Fibroblast of skin of right quadriceps (primary cell): ENCODE measurements at places on chromosomes 1 and 21.

DNA sequence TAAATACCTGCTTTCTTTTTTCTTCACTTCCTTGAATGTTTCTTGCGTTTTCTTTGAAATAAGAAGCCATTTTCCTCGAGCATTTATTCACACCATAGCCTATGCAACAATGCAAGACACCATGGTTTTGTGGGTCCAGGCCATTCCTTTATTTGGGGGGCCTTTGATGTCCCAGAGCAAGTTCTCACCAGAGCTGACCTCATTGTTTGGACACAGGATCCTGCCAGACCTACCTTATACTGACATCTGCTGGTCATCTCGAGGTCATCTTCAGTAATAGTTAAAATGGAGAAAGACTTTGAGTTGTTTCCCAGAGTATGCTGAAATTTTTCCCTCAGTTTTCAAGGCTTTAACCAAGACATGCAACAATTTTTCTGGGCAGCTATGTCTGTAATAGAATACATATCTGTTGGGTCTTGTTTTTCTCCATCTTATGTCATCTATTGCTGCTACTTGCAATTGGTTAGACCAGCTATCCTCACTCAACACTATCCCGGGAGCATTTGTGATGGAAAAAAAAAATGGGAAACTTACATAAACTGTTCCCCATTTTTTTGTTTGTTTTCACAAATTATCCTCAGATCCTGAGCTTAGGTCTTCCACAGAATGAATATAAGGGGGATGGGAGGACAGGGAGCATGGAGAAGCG, 34.0 kb upstream of the BACE2 start:
- peak; percentile 36 for DNase-seq

GRCh38 chr1:232459087-232459486, 170.8 kb downstream of the SIPA1L2 start:
- no peak for DNase-seq

DNA sequence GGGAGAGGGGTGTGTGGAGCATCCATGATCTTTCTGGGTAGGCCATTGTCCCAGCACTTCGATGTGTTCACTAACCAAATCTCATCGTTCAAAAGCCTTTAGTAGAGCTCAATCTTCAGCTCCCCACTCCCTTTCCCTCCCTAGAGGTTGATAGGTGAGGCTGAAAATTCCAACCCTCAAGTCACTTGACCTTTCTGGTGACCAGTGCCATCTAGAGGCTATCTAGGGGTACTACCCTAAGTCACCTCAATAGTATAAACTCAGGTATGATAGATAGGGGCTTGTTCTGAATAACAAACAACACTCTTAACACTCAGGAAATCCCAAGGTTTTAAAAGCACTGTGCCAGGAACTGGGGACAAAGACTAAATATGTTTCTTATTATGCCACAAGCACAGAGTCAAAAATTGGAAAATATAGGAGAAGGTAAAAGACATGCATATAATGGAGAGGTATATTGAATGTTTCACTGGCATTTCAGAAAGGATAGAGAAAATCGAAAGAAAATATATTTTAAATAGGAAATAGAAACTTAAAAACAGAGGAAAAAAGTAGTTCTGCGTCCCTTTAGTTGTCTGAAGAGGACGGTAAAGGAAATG, 42.9 kb upstream of the CD53 start:
- peak; percentile 2 for DNase-seq

GRCh38 chr1:234554218-234554697, 55.7 kb downstream of the IRF2BP2 start:
- DNase-seq, result peak; percentile 17

GRCh38 chr1:54052431-54052933, 522 bp downstream of the TMEM59 start:
- peak; percentile 57 for DNase-seq

DNA sequence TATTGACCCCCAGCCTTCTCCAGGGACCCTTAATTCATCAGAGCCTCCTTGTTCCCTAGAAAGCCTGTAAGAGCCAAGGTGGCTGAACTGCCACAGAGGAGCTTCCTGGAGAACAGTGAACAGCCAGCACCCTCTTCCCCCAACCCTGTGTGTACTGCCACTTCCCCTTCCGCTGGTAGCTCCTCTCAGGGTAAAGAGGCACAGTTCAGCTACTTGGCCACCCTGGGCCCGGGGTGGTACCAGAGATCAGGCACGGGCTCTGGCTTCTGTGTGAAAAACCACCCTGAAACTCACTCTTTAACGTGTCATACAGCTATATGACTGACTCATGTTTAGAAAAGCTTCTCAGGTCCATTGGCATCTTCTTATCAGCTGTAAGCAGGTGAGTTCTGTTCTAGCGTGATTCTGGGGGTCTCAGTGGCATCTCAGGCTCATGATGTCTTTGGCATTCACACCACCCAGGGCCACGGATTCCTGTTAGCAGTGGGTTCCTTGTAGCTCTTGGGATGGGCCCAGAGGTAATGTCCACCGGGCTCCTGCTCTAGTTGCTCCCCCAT, 22.4 kb downstream of the ARMH1 start:
- no peak for DNase-seq

DNA sequence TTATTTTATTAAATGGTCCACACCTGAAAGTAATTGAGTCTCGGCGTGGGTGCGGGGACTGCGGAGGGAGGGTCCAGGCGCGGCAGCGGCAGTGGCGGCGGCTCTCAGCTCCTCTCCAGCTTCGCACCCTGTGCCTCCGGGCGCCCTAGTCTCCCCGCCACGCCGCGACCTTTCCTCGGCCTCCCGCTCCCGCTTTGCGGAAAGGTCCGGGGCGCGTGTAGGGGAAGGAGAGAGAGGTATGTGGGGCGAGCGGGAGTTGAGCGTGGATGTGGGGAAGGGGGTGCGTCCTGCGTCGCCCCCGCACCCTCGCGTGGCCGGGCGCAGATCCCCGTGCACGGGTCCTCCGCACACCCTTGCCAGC, 13.4 kb upstream of the ALX3 start:
- DNase-seq, result no peak

DNA sequence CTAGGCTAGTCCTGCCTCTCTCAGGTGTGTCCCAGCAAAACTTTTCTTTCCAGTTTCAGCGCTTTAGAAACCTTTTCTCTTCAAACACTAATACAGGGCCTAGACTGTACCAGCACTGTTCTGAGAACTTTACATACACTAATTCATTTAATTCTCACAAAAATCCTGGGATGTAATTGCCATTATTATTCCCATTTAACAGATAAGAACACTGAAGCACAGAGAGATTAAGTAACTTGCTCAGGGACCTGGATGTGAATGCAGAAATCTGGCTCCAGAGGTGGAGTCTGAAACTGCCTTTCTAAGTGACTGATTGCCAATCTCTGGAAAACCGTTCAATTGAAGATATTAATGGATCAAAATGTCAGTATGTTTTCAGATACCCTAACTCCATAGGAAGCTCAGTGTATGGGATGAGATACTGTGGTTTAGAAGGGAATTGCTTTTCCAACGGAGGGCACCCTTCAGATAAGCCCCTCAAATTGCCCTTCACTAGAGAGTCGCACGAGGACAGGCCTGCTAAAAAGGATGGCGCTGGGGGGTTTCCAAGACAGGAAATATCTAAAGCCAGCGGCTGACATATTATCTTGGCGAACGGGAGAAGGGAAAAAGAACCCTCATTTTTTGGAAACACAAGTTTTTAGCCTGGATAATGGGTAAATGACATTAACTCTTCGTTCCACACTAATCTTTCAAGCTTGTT, 698 bp upstream of the UCK2 start:
- no peak for DNase-seq

DNA sequence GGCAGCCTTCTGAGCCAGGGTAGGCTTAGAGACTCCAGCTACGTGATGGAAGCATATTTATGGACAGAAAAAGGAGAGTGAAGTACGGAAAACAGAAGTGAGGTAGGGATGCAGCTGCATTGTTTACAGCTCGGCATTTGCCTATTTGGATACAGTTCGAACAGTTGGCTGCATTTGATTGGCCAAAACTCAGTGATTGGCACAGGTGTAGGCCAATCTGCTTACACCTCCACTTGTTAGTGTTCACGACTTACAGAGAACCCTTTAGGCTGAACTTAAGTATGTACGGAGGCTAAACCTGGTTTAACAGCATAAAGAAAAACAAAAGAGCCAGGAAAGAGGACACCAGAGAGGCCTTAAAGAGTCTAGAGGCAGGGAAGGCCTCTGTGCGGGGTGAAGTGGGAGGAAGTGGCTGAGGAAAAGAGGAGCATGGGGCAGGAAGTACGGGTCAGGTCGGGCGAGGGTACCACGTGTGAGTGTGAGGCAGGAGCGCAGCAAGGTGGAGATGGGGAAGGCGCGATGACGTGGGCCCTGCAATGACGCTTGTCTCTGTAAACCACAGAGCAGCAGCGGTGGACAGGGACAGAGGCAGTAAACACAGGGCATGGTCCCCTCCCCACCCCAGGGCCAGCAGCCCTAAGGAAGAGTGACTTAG, 32.0 kb downstream of the RSPH1 start:
- peak; percentile 53 for DNase-seq

DNA sequence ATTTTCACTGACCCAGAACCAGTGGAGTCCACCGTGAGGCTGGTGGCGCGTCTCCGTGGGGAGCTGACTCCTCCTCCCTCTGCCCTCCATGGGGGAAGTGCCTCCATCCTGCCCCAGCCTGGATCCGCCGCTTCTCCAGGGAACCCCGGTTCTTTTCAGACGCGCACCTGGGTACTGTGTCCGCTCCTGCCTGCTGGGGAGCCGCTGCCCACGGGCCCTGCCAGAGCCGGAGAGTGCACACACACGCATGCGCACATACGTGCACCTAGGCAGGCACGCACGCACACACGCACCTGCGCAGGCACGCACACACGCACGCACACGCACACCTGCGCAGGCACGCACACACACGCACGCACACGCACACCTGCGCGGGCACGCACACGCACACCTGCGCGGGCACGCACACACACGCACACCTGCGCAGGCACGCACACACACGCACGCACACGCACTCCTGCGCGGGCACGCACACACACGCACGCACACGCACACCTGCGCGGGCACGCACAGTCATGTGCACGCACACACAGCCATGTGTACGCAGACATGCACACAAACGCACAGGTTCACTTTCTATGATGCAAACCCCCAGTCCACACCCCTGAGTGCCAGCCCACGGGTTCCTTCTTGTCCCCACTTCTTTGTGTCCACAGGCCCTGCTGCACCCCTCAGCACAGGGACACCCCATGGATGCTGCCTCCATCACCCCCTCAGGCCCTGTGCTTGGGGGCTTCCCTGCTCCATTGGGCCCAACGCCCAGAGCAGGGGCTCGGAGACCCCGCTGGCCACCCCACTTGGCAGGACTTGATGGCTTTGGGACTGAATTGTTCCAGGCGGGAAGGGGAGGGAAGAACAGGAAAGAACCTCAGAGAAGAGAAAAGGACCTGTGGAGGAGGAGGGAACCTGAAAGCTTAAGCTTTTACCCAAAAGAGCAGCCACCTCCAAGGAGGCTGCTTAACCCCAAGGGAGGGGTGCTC, 42.7 kb downstream of the MORN1 start:
- no peak for DNase-seq

GRCh38 chr1:201406831-201407406, 7.8 kb upstream of the LAD1 start:
- no peak for DNase-seq
